ENCODE measurements at places on chromosomes 1 and 21. TPM values are rescaled to one million over a fixed set of nuclear protein-coding genes. Genes with fewer than 3 reads are reported as not detected.

DNA sequence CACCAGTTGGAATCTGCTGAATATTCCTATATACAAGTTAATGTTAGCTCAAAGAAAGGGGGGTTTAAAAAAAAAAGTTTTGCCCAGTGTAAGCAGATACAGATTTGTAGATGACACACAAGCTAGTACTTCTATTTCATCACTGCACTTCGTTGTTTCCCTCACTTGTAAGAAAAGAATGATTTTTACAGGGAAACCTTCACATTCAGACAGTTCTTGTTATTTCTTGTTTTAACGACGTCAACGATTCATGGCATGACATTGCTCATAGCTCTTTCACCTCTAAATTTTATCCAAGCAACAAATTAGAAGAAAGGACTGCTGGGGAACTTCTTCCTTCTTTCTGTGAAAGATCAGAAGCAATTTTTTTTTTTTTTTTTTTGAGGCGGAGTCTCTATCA lies 25.7 kb upstream of the C1orf105 start:
- DNase-seq, result no peak

DNA sequence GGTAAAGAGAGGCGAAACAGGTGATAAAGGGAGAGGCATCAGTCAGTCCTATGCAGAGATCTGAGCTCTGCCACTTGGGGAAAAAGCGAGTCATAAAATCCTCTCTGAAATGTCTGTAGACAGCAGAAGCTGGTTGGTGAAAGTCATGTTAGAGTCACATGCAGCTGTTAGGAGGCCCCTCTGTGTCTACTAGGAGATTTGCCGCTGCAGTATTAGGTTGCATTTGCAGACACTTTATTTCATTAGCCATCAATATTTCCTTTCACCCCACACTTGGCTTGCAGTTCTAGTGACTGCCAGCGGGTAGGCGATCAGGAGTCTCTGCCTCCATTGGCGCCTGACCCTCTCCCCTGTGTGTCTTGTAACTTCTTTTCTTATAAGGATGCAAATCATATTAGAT lies 16.2 kb downstream of the ATP1A4 start:
- no peak for DNase-seq

GRCh38 chr1:40664167-40664537 lies 1.3 kb downstream of the RIMS3 start:
- DNase-seq, result no peak

GRCh38 chr1:116587501-116588227 lies 16.8 kb upstream of the CD58 start:
- DNase-seq, result no peak

The INKA2 gene
- 28.4 TPM for total RNA-seq

The FCER1G gene
- 21.5 TPM for total RNA-seq

DNA sequence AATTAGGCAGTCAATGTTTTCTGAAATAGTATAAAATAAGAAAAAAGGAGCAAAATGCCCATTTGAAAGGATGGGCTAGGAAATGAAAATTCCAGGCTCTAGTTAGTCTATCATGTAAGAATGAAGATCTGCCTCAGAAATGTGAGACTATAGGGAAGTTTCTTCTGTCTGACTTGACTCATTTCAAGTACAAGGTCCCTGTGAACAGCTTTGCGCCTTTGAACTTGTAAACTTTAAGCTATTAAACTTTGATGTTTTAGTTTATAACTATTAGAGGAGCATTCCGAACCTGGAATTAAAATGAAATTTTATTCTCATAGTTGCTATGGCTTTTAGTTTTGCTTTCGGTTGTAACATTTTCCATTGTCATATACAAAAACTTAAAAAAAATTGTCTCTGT lies 199.4 kb downstream of the RPS6KC1 start:
- DNase-seq, result no peak

DNA sequence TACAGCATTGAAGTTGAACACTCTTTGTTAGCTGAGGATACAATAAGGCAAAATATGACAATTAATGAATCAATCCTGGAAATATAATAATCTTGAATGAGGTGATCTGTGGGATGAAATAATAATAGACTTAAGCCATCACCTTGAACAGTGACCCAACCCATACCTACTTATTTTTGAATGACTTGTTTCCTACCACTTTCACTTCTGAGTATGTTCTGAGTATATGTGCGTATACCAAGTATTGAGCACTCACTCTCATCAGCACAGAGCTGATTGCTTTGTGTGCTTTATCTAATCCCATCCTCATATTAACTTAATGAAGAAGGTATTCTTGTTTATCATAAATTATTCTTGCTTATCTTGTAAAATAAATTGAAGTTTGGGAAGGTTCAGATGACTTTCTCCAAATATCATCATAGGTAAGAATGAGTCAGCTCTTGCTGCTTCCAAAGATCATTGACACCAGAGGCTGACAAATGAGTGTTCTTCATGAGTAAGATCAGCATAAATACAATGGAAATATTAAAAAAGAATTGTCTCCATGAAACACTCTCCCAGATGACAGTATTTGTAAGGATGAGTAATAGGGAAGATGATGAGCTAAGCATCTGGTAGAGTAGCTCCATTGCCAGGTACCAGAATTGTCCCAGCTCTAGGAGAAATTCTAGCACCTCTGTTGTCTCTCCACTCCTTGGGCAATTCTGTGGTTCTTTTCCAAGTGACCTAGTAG lies 198.1 kb upstream of the KIAA0040 start:
- no peak for DNase-seq

- DNase-seq, result no peak
These were observed 44.9 kb upstream of the COL6A2 start for GRCh38 chr21:46052703-46053651.

- DNase-seq, result no peak
These were observed 127.0 kb upstream of the TIAM1 start for GRCh38 chr21:31470896-31471694.

DNA sequence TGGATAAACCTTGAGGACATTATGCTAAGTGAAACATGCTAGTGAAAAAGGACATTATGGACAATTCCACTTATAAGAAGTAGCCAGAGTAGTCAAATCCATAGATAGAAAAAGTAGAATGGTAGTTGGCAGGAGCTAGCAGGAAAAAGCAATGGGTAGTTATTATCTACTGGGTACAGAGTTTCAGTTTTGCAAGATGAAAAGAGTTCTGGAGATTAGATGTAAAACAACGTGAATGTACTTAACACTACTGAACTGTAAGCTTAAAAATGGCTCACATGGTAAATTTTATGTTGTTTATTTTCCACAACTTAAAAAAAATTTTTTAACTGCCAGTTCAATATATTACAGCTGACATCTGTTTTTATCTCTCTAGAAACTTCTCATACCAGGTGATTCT lies 19.4 kb downstream of the JAK1 start:
- no peak for DNase-seq

- DNase-seq, result no peak
These were observed 70.3 kb downstream of the PTPRU start for GRCh38 chr1:29306471-29307140.

- no peak for DNase-seq
These were observed 407.9 kb upstream of the LYPLAL1 start for GRCh38 chr1:218765753-218766152.

GRCh38 chr1:51752073-51752948 lies 126.2 kb downstream of the NRDC start:
- DNase-seq, result no peak

GRCh38 chr1:246569248-246570238 lies 3.3 kb downstream of the CNST start:
- no peak for DNase-seq

The CITED4 gene
- 43.6 TPM for total RNA-seq

DNA sequence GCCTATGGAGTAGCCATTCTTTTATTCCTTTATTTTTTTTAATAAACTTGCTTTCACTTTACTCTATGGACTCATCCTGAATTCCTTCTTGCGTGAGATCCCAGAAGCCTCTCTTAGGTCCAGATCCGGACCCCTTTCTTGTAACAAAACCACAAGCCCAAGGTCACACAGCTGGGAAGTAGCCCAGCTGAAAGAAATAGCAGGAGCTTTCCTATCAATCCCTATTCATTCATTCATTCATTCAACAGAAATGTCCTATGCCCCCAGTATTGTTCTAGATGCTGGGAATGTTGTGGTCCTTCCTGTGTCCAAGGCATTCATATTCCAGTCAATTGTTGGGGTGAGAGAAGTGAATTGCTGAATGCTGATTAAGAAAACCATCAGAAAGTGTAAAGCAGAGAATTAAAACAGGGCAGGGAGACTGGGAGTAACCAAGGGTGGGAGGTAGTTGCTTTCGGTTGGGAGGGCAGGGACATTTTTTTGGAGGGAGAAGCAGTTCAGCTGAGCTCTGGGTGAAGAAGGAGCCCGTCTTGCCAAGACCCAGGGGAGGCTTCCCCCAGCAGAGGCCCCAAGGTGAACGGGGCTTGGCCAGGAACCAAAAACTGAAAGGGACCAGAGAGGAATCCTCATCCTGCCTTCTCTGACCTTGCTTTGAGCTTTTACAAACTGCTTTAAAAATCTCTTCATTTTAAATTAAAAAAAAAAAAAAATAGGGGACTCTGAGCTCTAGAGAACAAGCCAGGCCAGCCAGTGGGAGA lies 10.8 kb downstream of the PLA2G2D start:
- DNase-seq, result no peak

DNA sequence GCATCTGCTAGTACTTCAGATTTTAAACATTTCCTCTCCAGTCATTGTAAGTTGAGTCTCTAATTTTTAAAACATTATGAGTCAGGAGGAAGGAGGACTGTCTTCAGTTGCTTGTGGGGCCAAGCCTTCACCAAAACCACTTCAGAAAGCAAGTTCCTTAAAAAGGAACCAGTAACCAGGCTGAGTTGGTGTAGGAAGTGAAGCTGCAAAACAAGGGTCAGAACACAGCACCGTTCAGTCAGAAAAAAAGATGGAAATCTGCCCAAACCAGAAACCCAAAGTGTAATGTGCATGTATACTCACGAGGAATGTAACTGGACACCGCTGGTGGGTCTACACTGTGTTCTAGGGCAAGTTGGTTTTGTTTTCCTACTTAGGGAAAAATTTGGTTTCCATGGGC lies 402.1 kb downstream of the SETD4 start:
- no peak for DNase-seq

- peak; percentile 83 for DNase-seq
These were observed 37.7 kb downstream of the KIAA0040 start for GRCh38 chr1:175154629-175155472.
